ENCODE measurements at places on chromosomes 2 and 18.
A peak's percentile ranks its signal among the peaks of the same experiment; 100 is the strongest.

DNA sequence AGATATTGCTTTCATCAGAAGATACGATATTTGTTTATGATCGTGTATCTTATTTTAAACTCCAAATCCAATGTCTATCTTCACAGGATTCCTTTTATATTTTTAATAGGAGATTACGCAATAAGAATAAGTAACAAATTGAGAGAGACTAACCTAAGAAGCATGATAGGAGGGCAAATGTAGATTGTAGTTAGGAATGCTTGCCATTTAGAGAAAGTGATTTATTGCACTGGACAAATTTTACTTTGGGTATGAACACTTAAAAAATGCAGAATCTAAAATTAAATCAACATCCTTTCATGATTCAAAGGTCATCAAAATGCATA lies 563.4 kb upstream of the POU3F3 start:
- no peak for DNase-seq

DNA sequence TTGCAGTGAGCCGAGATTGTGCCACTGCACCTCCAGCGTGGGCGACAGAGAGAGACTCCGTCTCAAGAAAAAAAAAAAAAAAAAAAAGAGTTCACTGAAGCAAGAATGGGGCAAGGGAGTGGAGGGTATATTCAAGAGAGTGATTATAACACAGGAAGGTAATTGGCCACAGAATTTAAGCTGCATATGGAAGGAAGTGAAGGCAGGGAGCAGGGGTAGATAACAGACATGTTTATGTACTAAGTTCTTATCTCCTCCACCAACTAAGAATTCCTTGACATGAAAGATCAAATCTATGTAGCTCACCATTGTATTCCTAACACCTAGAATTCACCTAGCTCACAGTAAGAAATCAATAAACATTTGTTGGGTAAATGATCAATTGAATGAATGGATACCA lies 37.3 kb downstream of the GKN2 start:
- DNase-seq = no peak

GRCh38 chr2:229154381-229154780 lies 116.7 kb downstream of the PID1 start:
- peak; percentile 38 for DNase-seq

DNA sequence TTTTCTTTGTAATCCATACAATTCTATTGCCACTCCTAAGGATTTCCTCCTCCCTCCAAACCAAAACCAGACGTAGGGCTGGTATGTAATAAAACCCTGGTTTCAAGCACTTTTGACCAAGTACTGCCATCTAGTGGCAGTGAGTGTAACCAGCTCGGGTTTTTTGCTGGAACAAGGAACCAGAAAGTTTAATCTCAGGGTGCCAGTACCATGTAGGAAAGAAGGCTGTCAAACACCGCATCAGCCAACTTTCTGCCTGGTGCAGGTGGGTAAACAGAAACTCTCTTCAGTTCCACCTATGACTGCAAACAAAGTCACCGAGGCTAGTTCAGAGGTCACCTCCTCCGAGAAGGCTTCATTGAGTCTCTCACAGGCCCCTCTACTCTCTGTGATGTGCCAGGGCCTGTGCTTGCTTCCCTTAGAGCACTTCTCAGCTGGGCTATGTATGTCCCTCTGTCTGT lies 10.2 kb upstream of the THNSL2 start:
- peak; percentile 60 for DNase-seq

GRCh38 chr2:135948141-135948540 lies 37.3 kb downstream of the DARS1 start:
- DNase-seq = no peak

Data from stromal cell of bone marrow (primary cell).